ENCODE measurements at places on chromosomes 4 and X.

- DNase-seq = no peak
Measured at GRCh38 chr4:38119668-38120385, 159.6 kb downstream of the PTTG2 start.

DNA sequence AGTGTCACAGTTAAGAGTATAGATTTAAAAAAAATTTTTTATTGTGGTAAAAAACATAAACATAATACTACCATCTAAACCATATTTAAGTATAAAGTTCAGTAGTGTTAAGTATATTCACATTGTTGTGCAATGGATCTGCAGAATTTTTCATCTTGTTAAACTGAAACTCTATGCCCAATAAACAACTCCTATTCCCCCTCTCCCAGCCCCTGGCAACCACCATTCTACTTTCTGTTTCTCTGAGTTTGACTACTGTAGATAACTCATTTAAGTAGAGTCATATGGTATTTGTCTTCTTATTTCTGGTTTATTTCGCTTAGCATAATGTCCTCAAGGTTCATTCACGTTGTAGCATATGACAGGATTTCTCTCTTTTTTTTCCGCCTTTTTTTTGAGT is 112.4 kb downstream of the PTTG2 start:
- DNase-seq = no peak

GRCh38 chrX:139484591-139484990 is 45.9 kb upstream of the F9 start:
- DNase-seq = no peak

- no peak for DNase-seq
Measured at GRCh38 chrX:22373766-22374165, 101.1 kb downstream of the CBLL2 start.

- peak; percentile 98 for DNase-seq
Measured at GRCh38 chrX:318739-319578, at the start of gene GTPBP6. GTPBP6 (minus strand) TSS chrX:318796; CDS start chrX:318787, 9 bp downstream.

DNA sequence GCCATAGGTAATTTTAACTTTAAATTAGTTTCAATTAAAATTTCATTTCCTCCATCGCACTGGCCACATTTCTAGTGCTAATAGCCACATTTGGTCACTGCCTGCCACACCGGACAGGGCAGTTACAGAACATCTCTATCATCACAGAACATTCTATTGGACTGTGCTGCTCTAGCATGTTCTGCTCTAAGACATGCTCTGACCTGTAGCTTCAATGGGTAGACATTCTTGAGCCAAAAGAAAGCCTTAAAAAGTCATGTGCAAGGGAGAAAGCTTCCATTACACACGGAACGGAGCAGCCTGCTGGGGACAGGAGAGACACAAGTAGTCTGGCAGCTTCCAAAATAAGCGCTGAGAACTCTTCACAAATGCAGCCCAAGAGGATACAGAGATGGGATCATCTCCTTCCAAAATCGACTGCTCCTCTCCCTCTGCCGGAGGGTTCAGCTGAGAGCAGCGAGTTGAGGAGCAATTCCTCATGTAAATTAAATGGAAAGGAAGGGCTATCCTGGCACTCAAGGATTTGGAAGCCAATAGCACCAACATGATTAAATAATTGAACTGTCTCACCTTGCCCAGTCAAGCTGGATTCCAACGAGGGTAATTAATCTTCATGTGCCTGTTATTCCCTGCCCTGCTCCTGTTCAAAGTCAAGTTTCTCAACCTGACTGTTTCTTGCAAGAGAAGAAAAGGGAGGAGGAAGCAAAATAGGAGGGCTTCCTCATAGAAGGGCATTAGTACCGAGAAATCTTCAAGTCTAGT is 336.4 kb upstream of the NOCT start:
- no peak for DNase-seq

- DNase-seq = no peak
Measured at GRCh38 chr4:63232058-63232457, 1177.2 kb downstream of the TECRL start.

DNA sequence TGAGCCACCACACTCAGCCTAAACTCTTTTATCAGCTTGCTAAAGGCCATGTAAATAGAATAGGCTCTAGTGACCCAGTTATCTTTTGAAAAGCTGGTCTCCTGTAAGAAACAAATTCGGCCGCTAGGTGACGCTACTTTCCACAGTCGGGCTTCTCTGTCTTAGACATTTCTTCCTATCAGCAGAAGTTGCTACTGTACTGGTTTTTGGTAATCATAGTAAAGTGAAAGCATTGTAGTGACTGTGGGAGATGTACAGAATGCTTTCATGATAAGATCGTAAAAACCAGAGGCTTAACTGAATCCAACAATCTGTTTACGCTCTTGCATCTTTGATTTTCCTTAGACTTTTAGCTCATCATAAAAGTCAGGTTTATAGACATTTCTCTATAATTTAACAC is 82.6 kb downstream of the GK start:
- DNase-seq = peak; percentile 5

- no peak for DNase-seq
Measured at GRCh38 chr4:2059046-2059725, at the start of gene NAT8L. NAT8L (plus strand) TSS chr4:2059327; CDS start chr4:2059512, 185 bp downstream.

DNA sequence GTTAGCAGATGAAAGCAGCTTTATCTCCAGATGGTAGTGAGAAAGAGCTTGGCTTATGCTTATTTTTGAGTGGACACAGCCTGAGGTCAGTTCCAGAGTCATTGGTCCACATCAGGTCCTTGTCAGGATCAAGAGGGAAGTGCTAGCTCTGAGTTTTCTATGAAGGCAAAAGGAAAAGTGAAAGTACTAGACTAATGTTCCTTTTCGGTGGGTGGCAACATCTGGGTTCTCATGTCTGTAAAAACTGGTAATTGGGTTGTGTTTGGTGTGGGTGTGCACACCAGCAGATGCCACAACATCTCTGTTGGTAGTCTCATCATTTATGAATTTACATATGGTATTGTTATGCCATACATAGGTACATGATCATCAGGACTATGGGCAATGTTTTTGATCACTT is 210.5 kb downstream of the PWWP3B start:
- no peak for DNase-seq

DNA sequence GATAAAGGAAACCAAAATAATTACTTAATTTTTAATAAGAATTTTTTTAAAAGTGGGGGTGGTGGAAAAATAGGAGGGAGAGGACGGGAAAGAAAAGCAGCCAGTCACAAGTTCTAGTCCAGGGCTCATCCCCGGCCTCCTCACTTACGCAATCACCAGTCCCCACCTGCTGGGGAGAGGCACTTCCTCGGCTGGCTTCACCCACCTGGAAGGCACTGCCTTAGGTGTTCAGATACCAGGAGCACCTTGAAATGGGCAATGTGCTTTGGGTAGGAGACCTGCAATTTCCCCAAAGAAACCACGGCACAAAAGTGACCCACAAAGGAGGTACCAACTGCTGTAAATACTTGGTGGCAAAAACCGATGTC is 23.8 kb downstream of the AFAP1 start:
- DNase-seq = no peak

GRCh38 chr4:89562746-89563145 is 255.1 kb upstream of the GPRIN3 start:
- DNase-seq = no peak

GRCh38 chr4:128653527-128654444 is 155.7 kb upstream of the JADE1 start:
- DNase-seq = no peak

DNA sequence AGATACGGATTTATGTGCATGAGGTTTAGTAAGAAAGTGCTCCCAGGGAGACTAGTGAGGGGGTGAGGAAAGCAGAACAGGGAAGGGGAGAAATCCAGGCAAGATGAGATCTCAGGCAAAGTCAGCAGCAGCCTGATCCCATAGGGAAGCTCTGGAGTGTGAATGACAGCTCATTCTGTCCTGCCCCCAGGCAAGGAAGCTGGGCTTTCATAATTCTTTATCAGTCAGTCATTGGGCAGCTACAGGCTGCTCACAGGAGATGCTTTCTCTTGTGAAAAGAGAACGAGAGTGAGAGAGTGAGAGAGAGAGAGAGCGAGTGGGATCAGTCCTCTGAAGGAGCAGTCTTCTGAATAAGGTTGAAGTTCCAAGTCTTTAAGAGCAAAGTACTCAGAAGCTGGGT is 48.1 kb downstream of the SRPX start:
- DNase-seq = no peak

DNA sequence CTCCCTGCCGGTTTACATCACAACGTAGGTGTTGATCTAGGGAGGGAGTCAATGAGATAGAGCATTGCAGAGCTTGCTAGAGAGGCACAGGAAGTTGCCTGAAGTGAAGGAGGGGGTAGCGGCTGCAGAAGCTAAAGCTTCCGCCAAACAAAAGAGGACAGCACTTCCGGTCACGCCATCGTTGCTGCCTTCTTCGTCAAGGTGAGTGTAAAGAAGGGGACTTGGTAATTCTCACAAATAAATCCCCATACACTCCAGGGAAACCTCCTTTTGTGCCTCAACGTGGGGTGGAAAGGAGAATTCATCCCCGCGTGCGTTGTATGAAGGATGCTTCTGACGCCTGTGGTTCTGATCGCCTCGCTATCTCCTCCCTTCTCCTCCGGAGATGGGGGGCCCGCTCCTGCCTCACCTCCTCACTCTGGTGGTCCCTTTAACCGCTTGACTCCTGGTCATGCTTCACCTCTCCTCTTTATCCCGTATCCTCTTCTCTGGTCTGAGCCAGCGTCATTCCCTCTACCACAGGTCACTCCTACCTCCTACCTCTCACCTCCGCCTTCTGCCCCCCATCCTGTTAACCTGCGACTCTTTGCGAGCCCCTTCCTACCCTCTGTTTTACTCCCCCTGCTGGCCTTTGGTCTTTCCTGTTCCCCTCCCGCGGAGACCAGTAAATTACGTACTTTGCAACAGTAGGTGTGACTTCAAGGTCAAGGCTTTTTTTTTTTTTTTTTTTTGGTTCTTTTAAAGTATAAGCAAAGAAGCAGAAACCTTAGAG is 59.9 kb downstream of the GSPT2 start:
- peak; percentile 10 for DNase-seq

DNA sequence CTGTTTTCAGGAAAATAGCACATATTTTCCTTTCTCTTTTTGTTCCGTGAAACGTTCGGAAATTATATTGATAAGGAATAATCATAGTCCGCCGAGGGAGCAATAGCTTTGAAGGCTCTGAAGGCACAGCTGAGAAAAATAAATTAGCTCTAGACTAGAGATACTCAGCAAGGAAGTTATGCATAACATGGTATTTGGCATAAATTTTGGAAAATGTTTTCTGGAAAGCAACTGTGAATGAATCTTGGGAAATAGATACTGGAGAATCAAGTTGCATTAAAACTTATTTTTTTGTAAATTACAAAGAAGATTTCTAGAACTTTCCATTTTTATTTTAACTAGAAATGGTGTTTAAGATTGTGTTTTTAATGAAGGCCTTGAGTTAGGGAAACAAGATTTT is 92.4 kb downstream of the HPRT1 start:
- no peak for DNase-seq

DNA sequence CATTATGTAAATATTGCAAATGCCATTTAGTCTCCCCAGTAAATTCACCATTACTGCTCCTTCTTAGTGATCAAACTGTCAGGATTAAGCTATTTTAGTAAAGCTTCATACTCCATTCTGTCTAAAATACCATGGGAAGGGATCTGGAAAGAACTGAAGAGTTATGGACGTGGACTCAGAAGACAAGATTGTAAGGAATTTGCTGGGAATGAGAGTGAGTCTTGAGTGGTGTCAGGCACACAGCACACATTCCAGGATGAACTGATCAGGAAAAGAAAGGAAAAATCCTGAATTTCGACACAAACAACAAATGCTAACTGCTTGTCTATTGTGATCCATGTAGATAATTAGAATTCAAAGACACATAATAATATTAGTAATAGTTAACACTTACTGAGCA is 311.0 kb downstream of the CENPC start:
- DNase-seq = no peak

- DNase-seq = no peak
Measured at GRCh38 chr4:17138847-17139246, 240.4 kb upstream of the LDB2 start.

GRCh38 chrX:2697306-2697705 is 6.2 kb downstream of the CD99 start:
- DNase-seq = no peak

DNA sequence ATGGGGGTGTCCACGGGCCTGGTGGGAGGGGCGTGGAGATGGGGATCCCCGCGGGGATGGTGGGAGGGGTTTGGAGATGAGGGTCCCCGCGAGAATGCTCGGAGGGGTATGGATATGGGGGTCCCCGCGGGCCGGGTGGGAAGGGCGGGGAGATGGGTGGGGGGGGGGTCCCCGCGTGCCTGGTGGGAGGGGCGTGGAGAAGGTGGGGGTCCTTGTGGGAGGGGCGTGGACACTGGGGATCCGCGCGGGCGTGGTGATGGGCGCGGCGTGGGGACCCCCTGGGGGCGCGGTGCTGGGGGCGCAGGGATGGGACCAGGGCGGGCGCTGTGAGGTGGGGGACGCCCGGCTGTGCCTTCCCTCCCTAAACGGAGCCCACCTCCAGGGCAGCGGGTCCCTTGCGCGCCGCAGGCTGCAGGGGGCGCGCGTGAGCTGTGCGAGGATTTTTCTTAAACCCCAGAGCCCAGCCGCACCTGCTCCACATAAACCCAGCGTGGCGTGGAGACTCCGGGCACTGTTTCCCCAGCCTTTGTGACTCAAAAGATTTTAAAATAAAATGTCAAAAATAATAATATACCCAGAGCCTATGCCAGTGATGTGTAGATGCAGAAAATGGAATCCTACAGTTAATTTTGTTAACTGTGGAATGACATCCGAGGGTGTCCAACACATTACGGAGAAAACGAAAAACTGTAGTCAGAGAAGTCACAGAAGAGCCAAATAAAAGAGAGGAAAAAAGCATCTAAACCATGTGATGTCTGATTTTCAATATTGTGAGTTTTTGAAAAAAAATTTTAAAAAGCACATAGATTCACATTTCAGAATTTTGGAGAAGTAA is 1.5 kb upstream of the ASMTL start:
- DNase-seq = peak; percentile 94

GRCh38 chrX:137032841-137033773 is 688 bp downstream of the GPR101 start:
- DNase-seq = no peak

- DNase-seq = no peak
Measured at GRCh38 chrX:43269201-43269600, 386.9 kb upstream of the MAOA start.

DNA sequence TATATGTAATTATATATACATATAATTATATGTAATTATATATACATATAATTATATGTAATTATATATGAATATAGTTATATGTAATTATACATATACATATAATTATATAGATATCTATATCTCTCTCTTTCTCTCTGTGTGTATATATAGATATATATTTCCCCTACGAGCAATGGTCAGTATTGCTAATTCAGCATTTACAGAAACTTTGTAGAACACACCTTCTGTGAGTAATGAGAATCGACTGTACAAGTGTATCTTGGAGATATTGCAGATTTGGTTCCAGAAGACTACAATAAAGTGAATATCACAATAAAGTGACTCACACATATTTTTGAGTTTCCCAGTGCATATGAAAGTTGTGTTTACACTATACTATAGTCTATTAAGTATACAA is 33.7 kb downstream of the GALNTL6 start:
- DNase-seq = no peak

- DNase-seq = no peak
Measured at GRCh38 chr4:74450298-74450683, 5.4 kb downstream of the AREG start.

DNA sequence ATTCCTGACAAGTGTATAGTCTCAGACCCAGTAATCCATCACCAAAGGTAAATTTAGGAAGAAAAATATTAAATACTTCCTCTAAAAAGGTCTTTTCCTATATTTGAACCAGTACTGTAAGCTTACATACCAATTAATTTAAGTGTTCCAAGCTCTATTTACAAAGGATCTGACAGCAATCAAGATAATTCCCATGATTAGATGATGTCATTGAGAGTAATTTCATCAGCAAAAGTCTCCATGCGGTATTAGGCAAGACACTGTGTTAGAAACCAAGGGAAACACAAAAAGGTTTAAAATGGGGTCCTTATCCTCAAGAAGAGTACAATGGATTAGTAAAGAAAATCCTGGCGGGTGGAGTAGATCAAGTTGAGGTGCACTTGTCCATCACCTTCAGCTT is 198.5 kb downstream of the PRDM5 start:
- DNase-seq = no peak

All from stimulated activated CD4-positive, alpha-beta T cell treated with anti-CD3 and anti-CD28 coated beads, Interleukin-15, amount 100 ng/mL, for 1 hour (primary cell).